ENCODE measurements at places on chromosomes 1 and 21. TPM values are rescaled to one million over a fixed set of nuclear protein-coding genes. Genes with fewer than 3 reads are reported as not detected.

DNA sequence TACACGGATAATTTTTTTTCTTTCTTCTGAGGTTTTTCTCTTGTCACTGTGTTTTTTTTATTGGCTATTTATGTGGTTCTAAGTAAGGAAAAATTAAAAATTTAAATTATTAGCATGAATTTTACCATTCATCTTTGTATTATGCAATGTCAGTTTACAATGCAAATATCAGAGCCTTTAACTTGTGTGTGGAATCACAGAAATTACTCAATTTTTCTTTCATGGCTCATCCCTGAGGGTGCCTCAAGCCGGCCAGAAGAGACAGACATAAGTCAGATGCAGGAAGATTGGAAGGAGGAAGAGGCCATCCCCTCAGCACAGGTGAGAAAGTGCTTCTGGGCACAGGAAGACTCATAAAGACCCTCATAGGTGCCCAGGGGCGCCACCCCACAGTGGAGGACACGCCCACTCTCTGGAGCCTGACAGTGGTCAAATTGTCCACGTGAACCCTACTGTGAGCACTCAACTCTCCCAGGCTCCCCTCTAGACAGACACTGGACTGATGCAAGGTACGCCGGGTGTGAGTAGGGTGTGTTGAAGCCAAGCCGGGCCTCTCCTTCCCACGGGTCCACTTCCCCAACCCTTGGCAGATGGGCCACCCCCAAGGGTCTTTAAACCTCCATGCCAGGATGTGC lies 9.5 kb upstream of the LDLRAP1 start:
- no peaks in the 10 kb centered on the region for H3K4me1 ChIP-seq
- no peak overlapping the region for H3K27ac ChIP-seq
- no peaks in the 10 kb centered on the region for H3K36me3 ChIP-seq
- DNase-seq = no peak
- no peak overlapping the region for H3K4me3 ChIP-seq

The FAM163A gene
- total RNA-seq = 0.16 TPM

- H3K27me3 ChIP-seq = no peaks in the 10 kb centered on the region
- no peak for DNase-seq
- no peak overlapping the region for H3K4me3 ChIP-seq
- H3K27ac ChIP-seq = peak overlapping the region; percentile 66
- peaks cover 23% of the 10 kb centered on the region for H3K4me1 ChIP-seq
- no peaks in the 10 kb centered on the region for H3K36me3 ChIP-seq
These were observed 85.8 kb upstream of the KCNJ15 start for GRCh38 chr21:38170704-38171682.

The ITLN1 gene
- total RNA-seq = 1.0 TPM

The ELAVL4 gene
- not detected for total RNA-seq

DNA sequence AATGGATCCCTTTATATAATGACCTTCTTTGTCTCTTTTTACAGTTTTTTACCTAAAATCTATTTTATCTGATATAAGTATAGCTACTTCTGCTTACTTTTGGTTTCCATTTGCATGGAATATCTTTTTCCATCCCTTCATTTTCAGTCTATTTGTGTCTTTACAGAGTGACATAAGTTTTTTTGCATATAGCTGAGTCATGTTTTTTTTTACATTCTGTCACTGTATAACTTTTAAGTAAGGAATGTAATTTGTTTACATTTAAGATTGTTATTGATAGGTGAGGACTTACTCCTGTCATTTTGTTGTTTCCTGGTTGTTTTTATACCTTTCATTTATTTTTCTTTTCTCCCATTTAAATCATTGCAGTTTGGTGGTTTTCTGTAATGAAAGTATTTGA lies 402.7 kb upstream of the ADGRL2 start:
- H3K4me3 ChIP-seq = no peak overlapping the region
- no peaks in the 10 kb centered on the region for H3K36me3 ChIP-seq
- H3K4me1 ChIP-seq = no peaks in the 10 kb centered on the region
- no peak overlapping the region for H3K27ac ChIP-seq
- no peaks in the 10 kb centered on the region for H3K27me3 ChIP-seq
- no peak for DNase-seq

DNA sequence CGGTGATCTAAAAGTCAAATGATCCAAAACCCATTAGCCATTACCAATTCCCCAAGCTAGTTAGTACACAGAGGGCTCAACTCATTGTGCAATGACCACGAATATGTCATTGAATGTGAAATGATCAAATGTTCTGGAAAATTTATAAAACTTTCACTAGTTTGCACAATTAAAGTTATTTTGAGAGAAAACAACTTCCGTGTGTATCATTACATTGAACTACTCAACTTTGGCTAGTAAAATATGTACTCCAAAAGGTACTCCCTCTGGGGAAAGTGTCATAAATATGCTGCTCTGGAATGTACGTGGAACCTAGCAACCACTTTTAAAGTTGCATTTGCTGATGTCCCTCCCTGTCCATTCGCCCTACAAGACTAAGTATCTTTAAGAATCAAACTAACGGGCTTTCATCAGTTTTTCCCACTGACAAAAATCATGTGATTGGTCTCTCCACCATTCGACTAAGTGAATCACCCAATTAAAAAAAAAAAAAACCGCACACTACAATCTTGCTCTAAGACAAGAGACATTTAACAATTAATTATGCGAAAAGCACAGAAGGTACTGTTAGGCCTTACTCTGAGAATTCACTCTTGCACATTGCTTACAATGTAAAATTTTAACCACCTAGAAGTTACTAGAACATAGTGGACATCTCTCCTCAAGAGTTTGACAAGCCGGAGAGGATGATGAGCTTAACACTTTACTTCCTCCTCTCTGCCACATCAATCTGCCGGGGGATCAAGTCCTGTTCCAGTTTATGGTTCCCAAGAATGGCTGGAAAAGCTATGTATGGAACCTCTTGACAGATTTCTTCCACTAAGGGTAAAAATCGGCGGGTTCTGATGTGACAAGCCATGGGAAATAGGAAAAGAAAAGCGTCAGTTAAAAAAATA lies 1.2 kb downstream of the ACBD3 start:
- H3K4me1 ChIP-seq = peaks cover 69% of the 10 kb centered on the region
- H3K27me3 ChIP-seq = no peaks in the 10 kb centered on the region
- DNase-seq = no peak
- H3K36me3 ChIP-seq = peaks cover 9% of the 10 kb centered on the region

The CLCA4 gene
- 0.27 TPM for total RNA-seq
